ENCODE measurements at places on chromosomes 6 and 20.
A peak's percentile ranks its signal among the peaks of the same experiment; 100 is the strongest.

DNA sequence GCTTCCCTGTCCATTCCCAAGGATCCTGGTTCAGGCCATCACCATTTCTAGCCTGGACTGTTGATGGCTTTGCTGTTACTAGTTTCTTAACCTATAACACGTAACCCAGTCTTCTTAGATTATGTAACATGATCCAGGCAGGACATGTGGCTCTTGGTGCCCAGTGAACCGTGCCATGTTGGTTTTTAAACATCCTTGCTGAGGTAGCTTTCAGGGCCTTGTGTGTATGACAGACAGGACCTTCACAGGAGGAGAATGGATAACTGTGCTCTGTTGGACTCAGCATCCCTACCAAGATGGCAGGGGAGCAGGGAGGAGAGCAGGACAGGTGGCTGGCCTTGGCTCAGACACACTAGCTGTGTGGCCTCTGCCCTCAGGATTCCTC is 46.8 kb downstream of the PANK2 start:
- DNase-seq: no peak

DNA sequence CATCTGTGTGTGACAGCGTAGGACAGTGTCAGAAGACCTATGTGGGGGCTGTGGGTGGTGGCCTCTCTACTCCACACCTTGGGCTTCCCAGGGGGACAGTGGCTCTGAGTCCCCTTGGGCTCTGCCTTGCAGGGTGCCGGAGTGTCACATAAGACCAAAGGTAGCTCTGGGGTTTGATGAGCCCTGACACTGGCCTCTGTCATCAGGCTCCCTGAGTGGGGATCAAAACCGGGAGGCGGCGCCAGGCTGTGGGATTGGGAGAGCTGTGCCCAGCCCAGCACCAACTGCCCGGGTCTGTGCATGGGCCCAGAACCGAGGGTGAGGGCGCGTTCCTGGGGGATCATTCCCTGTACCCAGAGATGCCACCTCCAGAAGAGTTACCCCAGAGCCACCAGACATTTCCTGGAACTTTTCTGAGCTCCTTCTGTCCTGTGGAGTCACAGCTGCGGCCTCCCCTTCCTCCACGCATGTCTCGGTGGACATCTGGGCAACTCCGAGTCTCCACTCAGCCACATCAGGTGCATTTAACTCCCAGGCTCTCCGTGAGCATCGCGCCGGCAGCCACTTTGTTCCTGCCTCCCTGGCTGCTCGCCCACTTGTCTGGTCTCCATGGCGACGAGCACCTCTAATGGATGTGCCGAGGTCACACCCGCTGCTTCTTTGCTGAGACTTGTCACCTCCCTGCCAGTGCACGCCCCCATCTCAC is 94.7 kb downstream of the TMEM242 start:
- DNase-seq: no peak

DNA sequence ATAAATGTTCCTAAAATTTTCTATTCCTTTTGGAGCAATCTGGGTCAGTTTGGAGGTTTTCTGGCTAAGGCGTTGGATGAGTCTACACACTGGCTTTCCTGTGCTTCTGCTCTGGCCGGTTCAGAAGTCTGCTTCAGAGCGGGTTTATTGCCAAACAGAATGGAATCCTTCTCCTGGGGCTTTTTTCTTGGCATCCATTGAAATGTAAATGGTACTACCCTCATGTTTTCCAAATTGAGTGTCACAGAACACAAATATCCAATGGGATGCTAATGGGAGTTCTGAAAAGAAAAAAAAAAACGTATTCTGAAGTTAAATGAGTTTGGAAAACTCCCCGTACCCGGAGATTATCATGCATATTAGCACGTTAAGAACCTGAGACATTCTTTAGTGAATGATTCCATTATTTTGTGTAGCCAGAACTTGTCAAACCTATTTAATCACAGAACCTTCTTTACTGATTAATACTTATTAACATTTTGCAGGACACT is 930.3 kb downstream of the QKI start:
- DNase-seq: no peak

GRCh38 chr6:100194535-100194934 is 200.5 kb upstream of the MCHR2 start:
- DNase-seq: peak; percentile 11

- DNase-seq: no peak
These were observed 19.0 kb upstream of the ASIP start for GRCh38 chr20:34222208-34222607.

- DNase-seq: no peak
These were observed 119.0 kb upstream of the PRSS16 start for GRCh38 chr6:27128311-27129094.

DNA sequence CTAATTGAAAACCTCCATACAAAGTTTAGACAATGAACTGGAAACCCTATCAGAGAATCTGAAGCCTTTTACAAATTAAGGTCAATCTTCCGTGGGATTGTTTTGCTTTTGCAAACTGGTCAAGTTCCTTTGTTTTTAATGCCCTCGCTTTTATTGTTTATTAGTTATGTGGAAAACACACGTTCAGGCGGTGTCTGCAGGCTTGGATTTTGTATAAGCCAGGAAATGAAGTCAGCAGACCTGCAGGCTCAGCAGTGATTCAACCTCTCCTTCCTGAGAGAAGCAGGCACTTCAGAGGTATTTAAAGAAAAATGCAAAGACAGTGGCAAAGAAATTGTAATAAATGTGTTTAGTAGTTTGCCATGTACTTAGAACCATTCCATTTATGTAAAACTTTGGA is 103.4 kb upstream of the PDE10A start:
- no peak for DNase-seq

DNA sequence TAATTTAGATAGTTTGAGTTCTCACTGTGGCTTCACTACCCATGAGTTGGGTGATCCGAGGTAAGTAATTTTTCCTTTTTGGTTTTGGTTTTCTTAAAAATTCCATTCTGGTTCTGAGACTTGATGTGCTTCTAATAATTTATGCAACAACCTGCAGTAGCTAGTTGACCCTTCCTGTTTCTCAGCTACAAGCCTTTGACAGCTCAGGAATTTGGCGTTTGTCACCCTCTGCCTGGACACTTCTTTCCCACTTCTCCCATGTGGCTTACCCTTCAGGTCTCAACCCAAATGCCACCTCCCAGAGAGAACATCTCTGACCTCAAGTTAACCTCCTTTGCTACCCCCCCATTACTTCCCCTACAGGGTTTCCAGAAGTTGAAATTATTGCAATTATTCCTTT is 49.7 kb upstream of the TSHZ2 start:
- no peak for DNase-seq

DNA sequence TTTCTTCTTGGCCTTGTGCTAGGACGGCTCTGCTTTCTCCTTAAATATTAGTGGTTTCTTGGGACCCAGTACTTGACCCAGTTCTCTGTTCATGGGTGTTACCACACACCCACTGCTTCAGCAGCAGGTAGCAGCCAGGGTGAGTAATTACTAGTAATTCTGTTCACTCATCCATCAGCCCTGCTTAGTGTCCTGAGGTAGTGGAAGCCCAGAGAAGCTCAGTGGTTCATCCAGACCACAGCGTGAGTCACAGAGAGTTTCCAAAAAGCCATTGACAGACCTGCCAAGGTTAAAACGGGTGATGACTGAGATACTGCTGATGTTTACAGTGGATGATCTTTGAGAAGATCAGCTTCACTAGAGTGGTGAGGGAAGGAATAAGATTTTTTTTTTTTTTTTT is 51.7 kb upstream of the HINT3 start:
- DNase-seq: no peak

GRCh38 chr6:1065986-1066385 is 245.9 kb upstream of the FOXQ1 start:
- DNase-seq: no peak

GRCh38 chr6:4672772-4673171 is 103.4 kb upstream of the CDYL start:
- DNase-seq: no peak

DNA sequence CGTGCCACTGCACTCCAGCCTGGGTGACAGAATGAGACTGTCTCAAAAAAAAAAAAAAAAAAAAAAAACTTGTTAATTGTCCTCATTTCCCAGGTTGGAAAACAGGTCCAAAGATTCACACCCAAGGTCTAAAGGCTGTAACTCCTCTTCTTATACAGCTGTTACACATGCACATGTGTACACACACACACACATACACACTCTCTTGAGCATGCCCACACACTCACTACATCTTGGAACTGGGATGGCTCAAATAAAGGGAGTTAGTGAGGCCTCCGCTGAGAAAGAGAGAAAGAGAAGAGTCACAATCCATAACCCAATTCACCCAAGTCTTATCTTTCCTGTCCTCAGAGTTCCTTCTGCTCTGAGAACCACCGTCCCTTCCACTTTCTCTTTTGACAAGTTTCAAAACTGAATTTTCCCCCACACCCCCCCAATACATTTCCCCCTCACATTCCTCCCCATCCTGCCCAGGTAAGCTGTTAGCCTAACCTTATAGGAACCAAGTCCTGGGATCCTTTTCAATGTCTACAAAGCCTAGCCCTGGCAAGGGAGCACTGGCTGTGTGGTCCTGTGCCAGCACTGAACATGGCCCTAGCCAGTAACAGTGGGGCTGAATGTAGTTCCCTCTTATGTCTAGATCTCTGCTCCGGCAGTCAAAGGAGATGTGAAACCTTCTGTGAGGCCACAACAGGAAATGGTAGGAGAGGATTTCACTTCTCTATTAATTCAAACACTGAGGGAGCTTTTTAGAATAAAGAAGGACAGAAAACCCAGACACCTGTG is 3.2 kb upstream of the HLA-DMB start:
- DNase-seq: no peak

GRCh38 chr20:12291386-12291785 is 373.7 kb downstream of the BTBD3 start:
- no peak for DNase-seq

DNA sequence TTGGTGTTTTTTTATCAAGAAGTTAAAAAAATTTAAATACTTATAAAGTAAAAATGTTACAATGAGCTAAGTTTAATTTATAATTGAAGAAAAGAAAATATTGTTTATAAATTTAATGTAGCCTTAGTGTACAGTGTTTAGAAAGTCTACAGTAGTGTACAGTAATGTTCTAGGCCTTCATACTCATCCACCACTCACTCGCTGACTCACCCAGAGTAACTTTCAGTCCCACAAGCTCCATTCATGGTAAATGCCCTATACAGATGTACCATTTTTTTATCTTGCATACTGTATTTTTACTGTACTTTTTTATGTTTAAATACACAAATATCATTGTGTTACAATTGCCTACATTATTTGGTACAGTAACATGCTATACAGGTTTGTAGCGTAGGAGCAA is 26.0 kb downstream of the HTR1E start:
- no peak for DNase-seq

DNA sequence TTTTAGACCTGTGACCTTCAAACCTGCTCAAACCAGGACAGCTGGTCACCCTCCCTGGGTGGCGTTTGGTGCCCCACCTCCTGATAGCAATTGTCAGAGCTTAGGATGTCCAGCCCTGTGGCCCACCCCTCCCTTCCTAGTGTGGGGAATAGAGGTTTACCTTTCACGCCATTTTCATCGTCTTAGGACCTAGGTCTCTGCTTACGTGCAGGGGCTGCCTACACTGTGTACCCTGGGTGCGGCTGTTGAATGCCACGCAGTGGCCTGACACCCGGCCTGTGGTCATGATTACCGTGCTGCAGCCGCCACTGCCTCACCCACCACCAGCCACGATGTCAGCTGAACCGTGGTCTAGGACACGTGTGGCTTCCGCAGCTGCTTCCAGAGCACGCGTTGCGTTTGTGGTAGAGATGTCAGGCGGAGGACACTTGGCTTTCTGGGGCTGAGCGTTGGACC is 157.3 kb downstream of the DTNBP1 start:
- DNase-seq: no peak

DNA sequence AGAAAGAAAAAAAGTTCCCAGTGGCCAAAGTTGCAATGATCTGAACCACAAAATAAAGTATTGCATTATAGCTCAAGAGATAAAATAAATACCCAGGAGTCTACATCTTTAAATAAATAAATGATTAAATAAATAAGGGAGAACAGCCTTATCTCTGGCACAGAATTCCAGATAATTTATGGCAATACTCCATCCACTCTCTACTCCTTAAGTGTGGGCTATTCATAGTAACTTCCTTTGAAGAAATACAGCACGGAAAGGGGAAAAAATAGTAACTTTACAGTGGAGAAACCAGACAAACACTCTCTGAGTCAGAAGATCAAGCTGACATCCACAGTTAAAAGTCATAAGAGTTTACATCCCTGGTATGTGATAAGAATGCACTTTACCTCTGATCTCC is 11.6 kb downstream of the AURKA start:
- DNase-seq: no peak

DNA sequence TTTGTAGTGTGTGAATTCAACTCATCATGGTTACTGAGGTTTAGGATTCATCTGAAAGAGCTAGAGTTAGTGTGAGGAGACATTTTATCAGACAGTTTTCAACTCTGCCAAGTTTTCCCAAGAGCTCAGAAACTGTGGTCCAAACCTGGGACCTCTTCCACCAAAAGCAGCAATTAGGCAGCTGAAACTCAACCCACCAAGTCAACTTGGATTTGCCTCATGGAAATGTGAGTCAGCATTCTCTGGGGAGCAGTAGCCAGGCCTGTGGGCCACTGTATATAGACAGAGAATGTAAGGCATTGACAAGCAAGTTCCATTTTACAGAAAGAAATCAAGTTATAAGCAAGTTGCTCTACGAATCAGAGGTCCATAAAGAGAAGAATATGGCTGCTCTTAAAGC is 178.8 kb upstream of the HDDC2 start:
- DNase-seq: no peak

DNA sequence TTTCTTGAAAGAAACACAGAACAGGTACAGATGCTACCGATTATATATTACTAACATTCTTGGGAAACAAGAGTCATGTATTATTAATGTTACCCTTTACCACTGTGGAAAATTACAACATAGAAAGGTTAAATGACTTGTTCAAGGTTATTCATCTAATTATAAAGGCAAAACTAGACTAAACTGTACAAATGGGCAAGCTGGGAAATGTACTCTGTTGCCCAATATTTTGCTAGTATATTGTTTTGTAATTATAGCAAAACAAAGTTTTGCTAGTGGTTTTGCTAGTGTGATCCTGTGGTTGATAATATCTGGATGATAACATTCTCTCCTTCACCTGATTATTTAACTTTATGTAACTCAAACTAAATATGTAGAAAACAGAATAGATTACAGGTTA is 96.5 kb downstream of the TINAG start:
- no peak for DNase-seq
